NCI-H524 (cell line): ENCODE measurements at places on chromosomes 12 and 14.
A peak's percentile ranks its signal among the peaks of the same experiment; 100 is the strongest.

GRCh38 chr12:84696281-84696680, 216.3 kb downstream of the SLC6A15 start:
- no peak for DNase-seq

- DNase-seq = no peak
Measured at GRCh38 chr14:24274101-24274543, 2.7 kb upstream of the RABGGTA start.

GRCh38 chr14:55813630-55814029, 233.6 kb downstream of the KTN1 start:
- DNase-seq = no peak

- DNase-seq = no peak
Measured at GRCh38 chr12:105667973-105668743, 337.7 kb downstream of the C12orf75 start.

- DNase-seq = no peak
Measured at GRCh38 chr12:104790296-104791125, 167.6 kb downstream of the SLC41A2 start.

- DNase-seq = no peak
Measured at GRCh38 chr14:99839696-99840095, 46.5 kb downstream of the EML1 start.

DNA sequence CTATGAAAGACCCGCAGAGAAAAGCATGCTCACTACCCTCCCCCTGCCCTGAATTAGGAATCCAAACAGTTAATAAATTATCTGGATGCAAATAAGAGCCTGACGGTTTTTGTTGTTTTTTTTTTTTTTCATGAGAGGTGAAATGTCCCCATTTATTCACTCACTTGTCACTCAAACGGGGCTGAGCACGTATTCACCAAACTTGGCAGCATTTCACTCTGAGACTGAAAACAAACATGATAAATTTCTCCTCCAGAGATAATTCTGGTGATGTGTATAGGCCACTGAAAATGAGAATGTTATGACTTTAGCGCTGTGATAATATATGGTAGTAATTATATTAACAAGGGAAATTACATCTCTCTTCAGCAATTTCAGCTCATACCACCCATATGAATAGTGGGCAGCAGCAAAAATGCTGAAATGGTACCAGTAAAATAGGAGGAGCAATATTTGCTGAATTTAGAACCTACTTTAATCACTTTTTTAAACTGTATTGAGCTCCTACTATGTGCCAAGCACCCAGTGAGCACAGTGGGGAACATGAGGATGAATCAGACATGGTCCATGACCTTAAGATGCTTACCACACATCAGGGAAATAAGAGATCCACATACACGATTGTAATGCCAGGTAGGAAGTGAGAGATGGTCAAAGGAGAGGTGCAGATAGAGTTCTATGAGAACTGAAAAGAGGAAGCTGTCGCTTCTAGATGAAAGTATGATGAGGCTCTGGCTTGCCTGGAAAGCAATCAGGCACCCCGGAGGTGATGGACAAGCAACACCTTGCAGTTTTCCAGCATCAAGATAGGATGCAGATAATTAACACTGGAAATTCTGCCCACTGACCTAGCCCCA, 286.5 kb upstream of the TMPO start:
- DNase-seq = no peak

DNA sequence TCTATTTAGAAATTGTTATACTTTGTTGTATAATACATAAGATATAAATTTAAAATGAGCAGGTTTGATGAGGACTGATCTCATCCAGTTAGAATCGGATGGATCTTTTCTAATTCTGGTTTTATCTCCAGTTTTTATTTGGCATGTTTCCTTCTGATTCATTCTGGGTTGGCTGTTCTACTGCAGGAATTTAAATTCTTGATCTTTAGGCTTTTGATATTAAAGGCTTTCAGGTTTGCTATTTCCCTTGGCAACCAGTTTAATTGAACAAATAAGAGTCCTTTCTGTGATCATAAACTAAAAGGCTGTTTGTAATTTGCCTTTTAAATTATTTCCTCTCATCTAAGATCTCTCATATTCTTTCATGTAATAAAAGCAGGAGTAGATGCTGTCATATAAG, 83.4 kb downstream of the PDE6H start:
- DNase-seq = no peak

DNA sequence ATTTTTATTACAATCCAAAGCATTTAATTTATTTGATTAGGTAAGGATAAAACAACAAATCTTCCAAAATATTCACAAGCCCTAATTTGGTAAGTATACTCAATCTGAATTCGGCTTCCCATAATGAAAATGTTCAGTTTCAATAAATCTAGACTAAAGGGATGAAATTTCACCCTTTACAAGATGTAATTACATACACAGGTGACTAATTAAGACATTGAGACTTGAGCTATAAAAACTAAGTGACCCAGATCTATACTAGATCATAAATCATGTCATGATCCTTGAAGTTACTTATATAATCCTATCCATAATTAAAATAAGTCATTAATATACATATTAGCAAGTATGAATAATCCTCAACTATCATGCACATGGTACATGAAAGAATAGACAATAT, 36.6 kb downstream of the LRP6 start:
- peak; percentile 31 for DNase-seq

- peak; percentile 88 for DNase-seq
Measured at GRCh38 chr14:60722357-60723115, 1.6 kb downstream of the SIX4 start.

- DNase-seq = no peak
Measured at GRCh38 chr14:92734618-92735017, 13.8 kb downstream of the LGMN start.

DNA sequence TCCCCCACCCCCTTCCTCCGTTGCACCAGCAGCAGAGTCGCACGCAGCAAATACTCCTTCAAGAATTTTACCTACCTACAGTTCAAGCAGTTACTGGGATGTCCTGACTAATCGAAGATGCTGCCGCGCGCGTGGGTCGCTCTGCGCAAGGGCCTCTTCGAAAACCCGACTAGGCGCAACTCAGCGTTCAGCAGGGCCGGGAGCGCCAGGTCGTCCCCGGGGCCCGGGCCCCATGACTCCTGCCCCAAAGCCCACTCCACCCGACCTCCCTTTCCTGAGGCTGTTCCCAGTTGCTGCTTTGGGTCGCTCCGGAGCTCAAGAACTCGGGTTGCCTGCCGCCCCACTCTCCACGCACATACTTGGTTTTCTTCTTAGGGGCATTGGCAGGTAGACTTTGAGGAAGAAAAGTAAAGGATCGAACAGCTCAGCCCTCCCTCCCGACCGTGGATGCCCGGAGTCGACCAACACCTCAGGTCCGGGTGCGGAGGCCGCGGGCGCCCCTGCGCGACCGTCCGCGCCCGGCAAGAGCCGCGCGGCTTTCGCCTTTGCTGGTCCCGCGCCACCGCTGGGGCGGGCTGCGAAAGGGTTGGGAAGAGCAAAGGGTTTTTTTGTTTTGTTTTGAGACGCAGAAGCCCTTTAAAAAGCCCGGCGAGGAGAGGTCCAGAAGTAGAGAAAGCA, 1.9 kb downstream of the BMP4 start:
- peak; percentile 26 for DNase-seq

GRCh38 chr12:122515275-122515674, 11.5 kb downstream of the RSRC2 start:
- no peak for DNase-seq

DNA sequence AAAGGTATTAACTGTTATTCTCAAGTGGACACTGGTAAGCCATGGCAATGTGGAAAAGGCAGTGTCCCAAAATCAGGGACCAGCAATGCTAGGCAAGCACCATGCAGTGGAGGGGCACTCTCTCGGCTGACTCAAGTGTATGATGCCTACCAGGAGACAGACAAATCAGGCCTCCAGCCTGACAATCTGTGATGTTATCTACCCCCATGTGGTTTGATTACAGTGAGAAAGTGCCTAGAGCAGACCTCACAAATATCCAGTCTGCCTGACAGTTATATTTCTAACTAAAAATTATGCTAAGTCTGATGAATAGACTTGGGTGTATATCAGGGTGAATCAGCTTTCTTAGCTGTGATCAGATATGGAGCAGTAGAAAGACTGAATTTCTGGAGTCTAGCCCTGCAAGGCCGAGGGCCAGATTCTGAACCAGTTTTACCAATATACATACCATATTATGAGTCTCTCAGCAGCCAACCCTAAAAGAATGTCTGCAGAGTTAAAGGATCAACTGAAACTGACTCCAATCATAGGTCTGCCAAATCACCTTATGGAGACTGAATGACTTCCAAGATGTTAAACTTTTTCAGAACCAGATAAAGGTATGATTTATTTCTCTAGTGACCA, 3.2 kb downstream of the PLBD1 start:
- no peak for DNase-seq

GRCh38 chr12:75715682-75716081, 204.3 kb upstream of the KRR1 start:
- no peak for DNase-seq

- DNase-seq = no peak
Measured at GRCh38 chr14:57153286-57153685, 115.4 kb downstream of the EXOC5 start.

DNA sequence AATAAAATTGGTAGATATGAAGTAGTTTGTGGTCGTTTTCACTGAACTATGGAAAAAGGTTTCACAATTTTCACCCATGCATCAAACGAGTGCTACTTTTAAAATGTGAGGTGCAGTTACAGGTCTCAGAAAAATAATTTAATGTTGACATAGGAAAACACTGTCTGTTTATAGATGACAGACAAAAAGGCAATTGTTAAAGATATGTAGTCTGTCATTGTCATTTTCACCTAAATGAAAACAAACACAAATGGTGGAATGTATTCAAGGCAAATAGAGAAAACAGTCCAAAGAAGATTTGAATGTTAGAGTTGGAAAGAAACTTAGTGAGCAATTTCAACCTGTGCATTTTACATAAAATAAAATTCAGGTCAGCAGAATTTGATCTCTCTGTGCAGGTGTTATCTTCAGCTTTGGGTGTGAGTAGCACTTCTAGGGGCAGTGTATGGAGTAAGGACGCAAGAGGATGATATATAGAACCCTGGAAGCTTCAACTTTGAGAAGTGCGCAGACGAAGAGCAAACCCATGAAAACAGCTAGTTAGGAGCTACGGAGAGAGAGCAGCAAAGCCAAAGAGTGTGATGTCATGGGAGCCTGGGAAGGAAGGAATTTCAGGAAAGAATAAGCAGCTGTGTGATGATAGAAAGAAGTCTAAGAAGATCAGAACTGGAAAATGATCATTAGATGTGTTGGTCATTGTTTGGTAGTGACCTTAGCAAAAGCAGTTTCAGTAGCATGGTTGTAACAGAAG, 6.2 kb downstream of the RERG start:
- no peak for DNase-seq

GRCh38 chr14:97626088-97626487, 828.9 kb downstream of the VRK1 start:
- DNase-seq = peak; percentile 73

DNA sequence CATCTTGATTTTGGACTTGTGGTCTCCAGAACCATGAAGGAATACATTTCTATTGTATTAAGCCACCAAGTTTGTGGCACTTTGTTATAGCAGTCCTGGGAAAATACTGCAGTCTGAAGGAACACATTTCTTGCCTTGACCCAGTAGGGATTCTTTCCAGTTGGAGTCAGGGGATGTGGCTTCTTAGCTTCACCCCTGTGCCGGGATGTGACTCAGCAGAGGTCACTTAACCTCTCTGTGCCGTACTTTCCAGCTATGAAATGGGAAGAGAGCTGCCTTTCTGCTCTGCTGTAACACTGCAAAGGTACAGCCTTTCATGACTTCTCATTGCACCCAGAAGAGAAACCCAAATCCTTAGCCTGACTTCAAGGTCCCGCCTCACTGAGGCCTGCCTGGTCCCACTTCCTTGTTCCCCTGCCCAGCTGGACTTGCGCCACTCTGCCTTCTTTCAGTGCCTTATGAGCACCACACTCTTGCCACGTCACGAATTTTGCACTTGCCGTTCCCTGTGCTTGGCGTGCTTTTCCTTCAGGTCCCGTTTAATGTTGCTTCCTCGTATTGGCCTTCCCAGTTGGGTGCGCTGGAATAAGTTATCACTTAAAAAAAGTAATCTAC, 24.2 kb downstream of the CHST11 start:
- DNase-seq = no peak

DNA sequence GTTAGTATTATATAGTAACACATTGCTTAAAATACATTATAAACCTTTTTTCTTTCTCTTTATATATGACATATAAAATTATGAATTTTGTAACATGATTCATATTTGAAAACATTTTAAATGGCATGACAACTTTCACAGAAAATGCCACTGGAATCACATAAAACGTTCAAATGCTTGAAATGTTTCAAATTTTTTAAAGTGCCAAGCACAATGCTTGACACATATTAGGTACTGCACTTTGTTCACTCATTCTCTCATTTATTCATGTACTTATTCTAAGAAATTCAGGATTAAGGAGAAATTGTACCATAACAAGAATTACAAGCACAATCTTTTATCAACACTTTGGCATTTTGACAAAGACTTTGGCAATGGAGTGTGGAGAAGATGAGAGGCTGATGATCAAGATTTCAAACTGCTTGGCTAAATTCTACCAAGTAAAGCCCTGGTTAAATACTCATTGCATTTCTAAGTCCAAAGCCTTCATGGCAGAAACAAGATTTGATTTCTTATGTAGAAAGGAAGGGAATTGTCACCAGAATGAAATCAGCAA, 232.2 kb downstream of the C12orf50 start:
- no peak for DNase-seq

GRCh38 chr14:31536201-31536960, 24.8 kb upstream of the NUBPL start:
- no peak for DNase-seq

- no peak for DNase-seq
Measured at GRCh38 chr12:52896190-52897100, 8.4 kb downstream of the KRT8 start.

GRCh38 chr12:22981711-22982110, 356.7 kb downstream of the ETNK1 start:
- DNase-seq = peak; percentile 15

- no peak for DNase-seq
Measured at GRCh38 chr12:110077800-110078199, 29.5 kb upstream of the C12orf76 start.

DNA sequence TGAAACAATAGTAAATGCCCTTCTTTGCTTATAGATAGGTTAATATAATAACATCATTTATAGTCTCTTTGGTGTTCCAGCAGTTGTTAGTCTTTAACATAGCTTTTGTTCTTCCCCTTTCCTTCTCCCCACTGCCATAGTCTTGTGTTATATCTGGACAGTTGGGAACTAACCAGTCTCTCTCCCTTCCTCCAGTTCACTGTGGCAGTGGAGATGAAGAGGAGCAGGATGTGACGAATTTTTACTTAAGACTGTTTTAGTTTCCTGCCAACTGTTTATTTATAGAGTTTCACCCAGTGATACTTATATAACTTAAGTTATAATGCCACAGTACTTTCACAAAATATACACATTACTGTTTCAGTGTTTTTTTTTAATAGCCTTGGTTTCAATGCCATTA, 277.4 kb downstream of the PDZRN4 start:
- DNase-seq = no peak
